ENCODE measurements at places on chromosomes 1 and 21. TPM values are rescaled to one million over a fixed set of nuclear protein-coding genes. Genes with fewer than 3 reads are reported as not detected.

STMN1 gene
- 349 TPM for total RNA-seq

CACHD1 gene
- 3.8 TPM for total RNA-seq

DNA sequence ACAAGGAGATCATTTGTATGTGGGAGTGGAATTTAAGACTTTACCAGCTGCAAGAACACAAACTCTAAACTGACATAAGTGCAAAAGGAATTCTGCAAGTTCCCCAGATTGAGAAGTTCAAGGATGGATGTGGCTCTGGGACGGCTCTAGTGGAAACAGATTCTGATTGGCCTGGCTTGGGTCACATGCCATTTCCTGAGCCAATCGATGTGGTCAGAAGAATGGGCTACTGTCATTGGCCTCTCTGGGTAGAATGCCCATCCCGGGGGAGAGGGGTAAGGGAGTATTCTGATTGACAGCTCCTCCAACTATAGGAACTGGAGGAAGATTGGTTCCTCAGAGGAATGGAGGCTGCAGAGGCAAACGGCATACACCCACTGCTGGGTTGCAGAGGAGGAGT, 6.0 kb upstream of the IFNLR1 start:
- no peak for DNase-seq

- DNase-seq: no peak
These were observed 574.2 kb downstream of the MATN1 start for GRCh38 chr1:30149226-30149625.

RHBDL2 gene
- total RNA-seq: 31.6 TPM

GRCh38 chr21:21688889-21689288, 690.7 kb downstream of the NCAM2 start:
- DNase-seq: no peak

C1QC gene
- not detected for total RNA-seq

- DNase-seq: no peak
These were observed 27.8 kb upstream of the PWP2 start for GRCh38 chr21:44079446-44079845.

- DNase-seq: no peak
These were observed 2.4 kb downstream of the TUT4 start for GRCh38 chr1:52550447-52550846.

DNA sequence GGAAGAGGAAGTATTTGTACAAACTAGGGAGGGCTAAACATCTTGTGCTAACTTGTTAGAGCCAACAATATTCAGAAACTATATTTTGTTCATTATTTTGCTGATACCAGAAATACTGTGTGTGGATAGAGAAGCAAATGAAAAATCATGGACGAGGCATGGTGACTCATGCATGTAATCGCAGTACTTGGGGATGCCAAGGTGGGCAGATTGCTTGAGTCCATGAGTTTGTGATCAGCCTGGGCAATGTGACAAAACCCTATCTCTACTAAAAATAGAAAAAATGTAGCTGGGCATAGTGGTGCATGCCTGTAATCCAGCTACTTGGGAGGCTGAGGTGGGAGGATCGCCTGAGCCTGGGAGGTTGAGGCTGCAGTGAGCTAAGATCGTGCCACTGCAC, 13.4 kb downstream of the LRRC41 start:
- DNase-seq: no peak

- DNase-seq: no peak
These were observed 2.4 kb upstream of the HTR6 start for GRCh38 chr1:19662313-19662712.

VPS45 gene
- total RNA-seq: 27.8 TPM

DNA sequence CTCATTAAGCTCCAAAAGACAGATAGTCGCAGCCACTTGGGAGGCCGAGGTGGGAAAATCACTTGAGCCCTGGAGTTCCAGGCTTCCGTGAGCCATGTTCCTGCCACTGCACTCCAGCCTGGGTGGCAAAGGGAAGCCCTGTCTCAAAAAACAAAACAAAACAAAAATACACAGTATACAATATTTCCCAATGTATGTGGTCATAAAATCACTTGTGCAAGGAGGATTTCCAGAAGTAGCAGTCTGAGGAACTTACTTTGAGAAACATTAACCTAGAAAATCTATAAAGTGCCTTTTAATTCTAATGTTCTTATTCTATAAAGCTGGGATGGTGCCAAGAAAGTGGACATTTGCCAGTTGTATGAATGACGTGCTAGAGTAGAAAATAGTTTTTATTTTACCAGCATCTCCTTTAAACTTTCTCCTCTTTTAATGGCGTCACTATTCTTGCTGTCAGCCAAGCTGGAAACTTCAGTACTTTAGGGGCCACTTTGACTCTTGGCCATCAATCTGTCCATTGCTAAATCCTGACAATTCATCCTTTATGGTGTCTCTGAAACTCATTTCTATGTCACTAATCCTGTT, 22.5 kb downstream of the FAM177B start:
- no peak for DNase-seq

DNA sequence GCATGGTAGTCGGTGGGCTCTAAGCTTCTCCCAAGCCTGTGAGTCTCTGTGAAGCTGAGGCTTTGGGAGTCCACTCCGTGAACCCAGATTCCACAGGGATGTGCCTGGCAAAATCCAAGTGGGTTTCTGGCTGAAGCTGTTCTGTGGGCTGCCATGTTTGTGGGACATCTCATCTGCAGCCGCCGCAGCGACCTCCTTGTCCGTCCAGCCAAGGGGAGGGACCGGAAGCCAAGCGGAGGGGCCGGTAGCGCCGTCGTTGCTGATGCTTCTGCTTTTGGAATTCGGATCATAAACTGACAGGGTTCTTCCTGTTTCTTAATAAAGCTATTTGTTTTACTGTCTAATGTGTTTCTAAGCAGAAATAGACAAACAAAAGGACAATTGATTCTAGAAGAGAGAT, 13.3 kb downstream of the KIF26B start:
- DNase-seq: no peak
